ENCODE measurements at places on chromosomes 3 and 15.
A peak's percentile ranks its signal among the peaks of the same experiment; 100 is the strongest.

DNA sequence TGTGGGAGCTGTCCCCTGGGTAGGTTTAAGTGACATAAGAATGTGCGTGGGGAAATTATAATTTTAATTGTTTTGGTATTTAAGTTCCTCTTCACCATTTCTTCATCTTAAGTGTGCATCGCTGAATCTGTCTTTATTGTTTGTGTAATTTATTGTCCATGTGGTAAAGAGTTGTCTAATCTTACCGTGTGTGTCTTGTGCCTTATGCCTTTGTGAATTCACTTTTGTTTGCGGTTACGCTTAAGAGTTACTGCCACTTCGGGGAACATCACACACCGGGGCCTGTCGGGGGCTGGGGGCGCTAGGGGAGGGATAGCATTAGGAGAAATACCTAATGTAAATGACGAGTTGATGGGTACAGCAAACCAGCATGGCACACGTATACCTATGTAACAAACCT lies 767 bp downstream of the WDR48 start:
- DNase-seq, result no peak

GRCh38 chr15:58924327-58924726 lies 9.2 kb downstream of the SLTM start:
- no peak for DNase-seq

DNA sequence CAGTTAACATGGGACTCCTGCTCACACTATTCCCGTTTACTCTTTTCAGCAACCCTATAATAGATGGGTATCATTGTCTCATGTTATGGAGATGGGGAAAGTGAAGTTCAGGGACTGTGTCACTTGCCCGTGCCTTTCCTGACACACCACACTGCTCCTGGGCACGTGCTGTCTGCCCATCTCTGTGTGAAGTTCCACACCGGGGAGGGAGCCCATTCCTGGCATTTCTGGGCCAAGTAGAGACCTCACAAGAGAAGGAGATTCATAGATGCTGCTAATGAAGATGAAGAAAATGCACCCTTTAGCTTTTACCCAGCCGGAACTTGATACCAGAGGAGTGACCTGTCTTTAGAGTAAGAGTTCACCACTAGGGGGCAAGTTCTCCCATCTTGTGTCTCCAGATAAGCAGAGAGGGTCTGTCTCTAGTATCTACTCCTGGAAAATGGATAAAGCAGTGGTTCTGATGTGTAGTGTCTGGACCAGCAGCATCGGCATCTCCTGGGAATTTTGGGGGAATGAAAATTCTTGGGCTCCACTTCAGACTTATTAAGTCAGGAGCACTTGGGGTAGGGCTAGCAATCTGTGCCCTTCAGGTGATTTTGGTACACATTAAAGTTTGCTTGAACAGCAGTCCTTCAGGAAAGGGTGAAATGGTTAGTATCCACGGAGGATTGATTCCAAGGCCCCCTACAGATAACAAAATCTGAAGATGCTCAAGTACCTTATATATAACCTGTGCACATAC lies 2.0 kb upstream of the TOPBP1 start:
- DNase-seq, result no peak

DNA sequence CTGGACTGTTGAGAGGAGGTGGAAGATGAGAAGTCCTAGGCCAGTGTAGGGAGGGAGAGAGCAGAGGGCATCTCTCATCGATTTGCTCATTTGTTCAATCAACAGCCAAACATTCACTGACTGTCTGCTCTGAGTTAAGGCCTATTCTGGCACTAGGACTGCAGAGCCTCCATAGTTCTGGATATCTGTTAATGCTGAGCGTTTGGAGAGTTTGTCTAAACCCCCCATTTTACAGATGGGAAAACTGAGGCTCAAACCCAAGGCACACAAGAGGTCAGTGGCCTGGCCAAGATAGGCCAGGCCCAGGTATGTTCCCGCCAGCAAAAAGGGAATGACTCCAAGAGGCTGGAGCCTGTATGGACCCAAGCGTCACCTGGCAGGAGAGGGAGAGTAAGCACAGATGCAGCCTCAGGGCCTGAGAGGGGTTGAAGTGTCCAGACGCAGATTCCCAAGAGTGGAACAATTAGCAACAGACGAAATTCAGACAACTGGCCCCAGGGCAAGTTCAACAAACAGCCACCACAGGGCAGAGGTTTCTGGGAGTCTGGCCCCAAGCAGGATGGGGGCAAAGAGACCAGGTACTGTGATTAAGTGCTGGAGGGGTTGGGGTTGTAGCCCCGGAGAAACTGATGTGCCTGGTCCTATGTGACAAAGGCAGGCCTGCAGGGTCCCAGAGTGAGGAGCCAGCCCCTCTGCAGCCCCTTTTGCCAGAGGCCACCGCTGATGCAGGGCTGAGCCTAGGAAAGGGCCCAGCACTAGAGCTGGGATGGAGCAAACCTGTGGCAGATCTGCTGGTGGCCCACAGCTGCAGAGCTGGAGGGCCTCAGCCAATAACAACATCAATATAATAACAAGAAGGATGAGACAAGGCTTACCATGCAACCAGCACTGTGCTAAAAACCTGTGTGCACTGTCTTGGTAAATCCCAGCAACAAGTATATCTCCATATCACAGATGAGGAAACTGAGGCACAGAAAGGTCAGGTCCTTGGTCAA lies 245.1 kb upstream of the TLE3 start:
- no peak for DNase-seq

DNA sequence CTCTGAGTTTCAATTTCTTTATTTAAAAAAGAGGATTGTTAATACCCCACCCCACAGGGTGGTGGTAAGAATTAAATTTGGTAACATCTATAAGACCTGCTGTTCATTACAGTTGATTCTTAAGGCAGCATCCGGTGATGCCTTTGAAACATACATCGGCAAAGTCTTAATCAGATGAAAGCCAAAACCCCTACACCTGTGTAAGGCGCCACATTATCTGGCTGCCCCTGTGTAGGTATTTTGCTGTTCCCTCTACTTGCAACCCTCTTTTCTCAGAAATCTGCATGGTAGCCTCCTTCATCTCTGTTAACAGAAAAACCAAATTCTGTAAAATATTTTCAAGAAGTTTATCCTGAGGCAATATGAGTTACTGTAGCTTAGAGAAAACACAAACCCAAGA lies 90.0 kb downstream of the ST6GAL1 start:
- no peak for DNase-seq

DNA sequence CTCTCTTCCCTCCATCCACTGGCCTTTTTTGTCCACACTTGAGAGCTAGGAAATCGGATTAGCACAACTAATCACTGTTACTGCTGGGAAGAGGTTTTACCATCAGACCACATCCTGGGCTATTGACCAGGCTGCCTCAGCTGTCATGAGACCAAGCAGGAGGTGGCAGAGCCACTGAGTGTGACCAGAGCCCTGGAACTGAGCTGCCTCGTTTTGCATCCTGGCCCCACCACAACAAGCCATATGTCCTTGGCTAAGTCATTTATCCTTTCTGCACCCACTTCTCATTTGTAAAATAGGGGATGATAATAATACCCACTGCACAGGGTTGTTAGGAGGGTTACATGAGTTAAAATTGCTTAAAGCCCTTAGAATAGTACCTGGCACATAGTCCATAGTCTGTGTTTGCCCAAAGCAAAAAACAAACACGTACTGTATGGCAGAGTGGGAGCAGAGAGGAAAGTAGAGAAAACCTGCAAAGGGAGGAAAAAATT lies 34.1 kb downstream of the TMEM158 start:
- no peak for DNase-seq

- DNase-seq, result no peak
Observed at GRCh38 chr3:139677388-139678155, at the start of gene NMNAT3. Gene NMNAT3, minus strand, starts transcription at chr3:139677972. Its CDS starts 50,248 bp downstream, at chr3:139627724.

DNA sequence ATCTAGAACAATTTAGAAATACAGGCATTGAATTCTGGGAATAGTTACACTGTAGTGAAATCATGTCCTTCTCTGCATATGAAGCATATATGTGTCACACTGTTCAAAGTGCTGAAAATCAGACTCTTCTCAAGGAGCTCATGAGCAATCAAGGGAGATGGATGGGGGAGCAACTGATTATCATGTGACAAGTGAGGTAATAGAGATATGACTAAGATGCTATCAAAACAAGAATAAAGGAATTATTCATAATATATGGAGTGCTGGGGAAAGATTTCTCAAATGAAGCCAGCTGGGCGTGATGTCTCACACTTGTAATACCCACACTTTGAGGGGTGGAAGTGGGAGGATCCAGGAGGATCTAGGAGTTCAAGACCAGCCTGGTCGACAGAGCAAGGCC lies 74.9 kb upstream of the CHRNB4 start:
- DNase-seq, result peak; percentile 45
